Skin of body (tissue), 3 donors: ENCODE measurements at places on chromosomes 5 and 9.

DNA sequence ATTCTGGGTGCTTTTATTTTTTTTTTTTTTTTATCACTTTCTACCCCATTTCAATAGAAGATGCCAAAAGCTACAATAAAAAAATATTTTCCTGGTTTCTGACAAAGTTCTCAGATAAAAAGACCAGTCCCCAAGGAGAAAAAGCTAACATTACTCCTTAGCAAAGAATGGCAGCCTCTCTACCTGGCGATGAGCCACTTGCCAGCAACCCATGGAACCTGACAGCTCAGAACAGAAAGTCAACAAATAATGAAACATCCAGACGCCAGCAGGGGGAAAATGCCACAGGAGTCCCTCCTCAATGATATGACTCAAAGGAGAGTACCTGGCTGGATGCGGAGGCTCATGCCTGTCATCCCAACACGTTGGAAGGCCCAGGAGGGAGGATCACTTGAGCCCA, 123.2 kb downstream of the MYO10 start:
- DNase-seq = no peak

DNA sequence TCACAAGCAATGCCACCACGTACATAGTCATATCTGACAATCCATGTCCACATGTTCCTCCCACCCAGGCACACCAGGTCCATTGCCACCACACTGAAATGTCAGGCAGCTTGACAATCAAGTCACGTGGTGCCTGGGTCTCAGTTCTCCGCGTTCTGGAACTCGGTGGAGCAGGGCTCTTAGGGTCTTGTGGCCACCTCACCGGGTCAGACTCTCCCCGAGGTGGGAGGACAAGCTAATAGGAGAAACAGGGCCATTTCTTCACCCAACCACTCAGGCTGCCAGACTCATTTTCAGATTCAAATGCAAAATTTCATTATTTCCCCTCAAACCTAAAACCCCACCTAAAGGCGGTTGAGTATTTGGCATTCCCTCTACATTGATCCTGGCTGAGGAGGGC, 200.5 kb upstream of the GAS1 start:
- DNase-seq = no peak

GRCh38 chr9:14715102-14715501, 7.4 kb downstream of the CER1 start:
- DNase-seq = no peak

- DNase-seq = no peak
Measured at GRCh38 chr9:35746583-35746982, 2.4 kb downstream of the GBA2 start.

DNA sequence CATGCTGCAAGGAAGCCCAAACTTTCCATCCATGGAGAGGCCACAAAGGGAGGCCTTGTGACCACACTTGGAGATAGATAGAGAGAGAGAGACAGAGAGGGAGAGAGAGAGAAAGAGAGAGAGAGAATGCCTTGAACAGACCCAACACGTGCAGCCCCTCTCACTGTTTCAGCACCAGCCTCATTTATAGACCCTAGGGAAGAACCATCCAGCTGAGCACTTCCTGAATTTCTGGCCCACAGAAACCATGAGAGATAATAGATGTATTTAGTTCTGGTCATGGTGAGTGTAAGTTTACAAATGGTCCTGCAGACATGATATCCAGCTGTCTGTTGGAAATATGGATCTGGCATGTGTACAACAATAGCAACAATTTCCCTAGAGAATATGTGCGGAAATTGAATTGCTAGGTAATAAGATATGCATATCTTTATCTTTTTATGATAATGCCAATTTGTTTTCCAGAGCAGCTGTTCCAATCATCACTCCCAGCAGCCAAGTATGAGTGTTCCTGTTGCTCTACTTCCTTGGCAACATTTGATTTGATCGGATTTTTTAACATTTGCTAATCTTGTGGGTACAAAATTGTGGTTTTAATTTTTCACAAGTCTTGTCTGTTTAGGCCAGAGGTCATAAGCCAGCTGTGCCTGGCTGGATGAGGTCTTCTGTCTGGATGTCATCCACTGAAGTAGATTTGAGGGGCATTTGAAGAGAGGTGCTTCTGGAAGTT, 217.3 kb upstream of the IL12B start:
- no peak for DNase-seq

- DNase-seq = peak; percentile 86
Measured at GRCh38 chr5:138469540-138470321, 4.5 kb downstream of the EGR1 start.

DNA sequence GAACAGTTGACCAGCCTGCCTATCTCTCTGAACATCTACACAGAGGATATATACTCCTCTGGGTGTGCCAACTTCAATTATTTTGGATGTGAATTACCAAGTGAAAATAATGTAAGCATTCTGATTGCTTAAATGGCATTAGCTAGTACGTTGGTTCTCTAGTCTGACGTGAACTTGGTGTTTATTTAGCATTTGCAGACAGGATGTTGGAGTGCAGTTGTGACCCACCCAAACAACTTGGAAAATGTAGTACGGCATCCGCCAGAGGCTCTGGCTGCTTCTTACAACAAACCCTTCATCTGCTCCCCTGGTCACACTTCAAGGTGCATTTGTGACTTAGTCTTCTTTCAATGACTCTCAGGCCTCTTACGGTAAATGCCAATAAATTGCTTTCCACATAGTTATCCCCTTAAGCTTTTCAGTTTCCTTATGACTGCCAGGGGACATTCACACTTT, 616.6 kb downstream of the PDE4D start:
- DNase-seq = peak; percentile 67

- no peak for DNase-seq
Measured at GRCh38 chr5:124457101-124457500, 289.3 kb downstream of the ZNF608 start.

- DNase-seq = no peak
Measured at GRCh38 chr5:6496207-6496584, 47.5 kb downstream of the UBE2QL1 start.

DNA sequence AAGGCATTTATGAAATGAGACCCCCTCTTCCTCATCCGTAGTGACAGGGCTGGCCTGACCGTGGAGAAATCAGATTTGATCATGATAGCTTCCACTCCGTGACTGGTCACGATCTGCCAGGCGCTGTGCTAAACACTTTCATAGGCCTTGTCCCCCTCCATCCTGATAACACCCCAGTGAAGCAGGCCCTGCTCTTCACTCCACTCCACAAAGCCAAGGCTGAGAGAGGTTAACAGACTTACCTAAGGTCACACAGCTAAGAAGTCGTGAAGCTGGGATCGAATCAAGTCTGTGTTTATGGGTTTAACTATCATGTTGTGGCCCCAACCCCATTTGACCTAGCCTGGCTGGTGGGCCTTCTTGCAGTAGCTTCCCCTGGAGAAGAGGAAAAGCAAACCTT, 53.3 kb upstream of the IL17B start:
- DNase-seq = no peak

- no peak for DNase-seq
Measured at GRCh38 chr9:17863924-17864323, 285.1 kb downstream of the SH3GL2 start.

DNA sequence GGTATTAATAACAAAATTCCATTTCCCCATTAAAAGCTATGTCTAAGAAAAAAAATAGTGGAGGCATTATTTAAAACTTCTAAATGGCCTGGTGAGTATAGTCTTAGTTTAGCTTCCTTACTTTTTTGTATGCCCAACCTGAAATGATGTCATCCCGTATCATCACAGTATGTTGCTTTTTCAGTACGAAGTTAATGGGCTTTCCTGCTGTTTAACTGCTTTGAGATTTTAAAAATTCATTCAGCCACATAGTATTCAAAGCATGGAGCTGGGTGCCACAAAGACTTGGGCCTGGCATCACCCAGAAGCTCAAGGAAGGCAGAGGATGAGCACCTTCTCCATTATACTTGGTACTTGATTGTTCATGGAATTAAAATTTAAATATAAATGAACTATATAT, 7.4 kb downstream of the F2RL2 start:
- DNase-seq = no peak
